ENCODE measurements at places on chromosomes 2 and 18. TPM values are rescaled to one million over a fixed set of nuclear protein-coding genes. Genes with fewer than 3 reads are reported as not detected.

- DNase-seq = peak; percentile 69
These were observed 68.5 kb downstream of the NCOA1 start for GRCh38 chr2:24559473-24560113.

DNA sequence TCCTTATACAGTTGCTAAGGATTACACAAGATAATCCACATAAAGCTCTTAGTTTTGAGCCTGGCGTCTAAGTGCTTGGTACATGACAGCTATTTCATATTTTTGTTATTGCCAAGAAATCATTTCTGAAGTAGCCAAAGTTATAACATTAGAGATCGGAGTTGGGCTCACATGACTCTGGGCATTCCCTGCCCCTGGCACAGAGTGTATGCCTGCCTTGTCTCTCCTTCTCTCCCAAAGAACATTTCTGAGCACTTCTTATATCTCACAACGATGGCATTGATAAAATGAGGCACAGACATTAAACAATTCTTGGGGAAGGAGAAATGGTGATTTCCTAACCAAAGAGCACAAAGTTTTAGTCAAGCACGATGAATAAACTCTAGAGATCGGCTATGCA, 87.7 kb upstream of the DDX18 start:
- no peak for DNase-seq

- DNase-seq = peak; percentile 61
These were observed 218.1 kb downstream of the WDR7 start for GRCh38 chr18:56869189-56869777.

DNA sequence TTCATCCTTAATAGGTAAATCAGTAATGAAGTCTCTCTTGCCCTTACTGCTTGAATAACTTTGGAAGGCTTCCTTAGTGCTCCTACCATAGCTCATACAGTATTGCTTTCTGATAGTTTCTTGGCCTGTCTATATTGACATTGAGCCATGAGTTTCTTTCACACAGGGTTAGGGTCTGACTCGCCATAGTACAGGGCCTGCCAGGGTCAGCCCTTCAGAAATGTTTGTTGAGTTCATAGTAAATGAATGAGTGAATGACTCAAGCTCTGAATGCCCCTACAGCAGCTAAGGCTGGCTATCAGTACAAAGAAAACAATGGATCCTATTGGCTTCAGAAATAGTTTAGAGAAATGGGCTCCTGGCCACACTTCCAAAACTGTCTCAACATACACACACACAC, 65.0 kb upstream of the LRATD1 start:
- no peak for DNase-seq

GRCh38 chr2:27636766-27637165, 7.9 kb downstream of the GPN1 start:
- DNase-seq = no peak

Gene ZSWIM2
- not detected for total RNA-seq

DNA sequence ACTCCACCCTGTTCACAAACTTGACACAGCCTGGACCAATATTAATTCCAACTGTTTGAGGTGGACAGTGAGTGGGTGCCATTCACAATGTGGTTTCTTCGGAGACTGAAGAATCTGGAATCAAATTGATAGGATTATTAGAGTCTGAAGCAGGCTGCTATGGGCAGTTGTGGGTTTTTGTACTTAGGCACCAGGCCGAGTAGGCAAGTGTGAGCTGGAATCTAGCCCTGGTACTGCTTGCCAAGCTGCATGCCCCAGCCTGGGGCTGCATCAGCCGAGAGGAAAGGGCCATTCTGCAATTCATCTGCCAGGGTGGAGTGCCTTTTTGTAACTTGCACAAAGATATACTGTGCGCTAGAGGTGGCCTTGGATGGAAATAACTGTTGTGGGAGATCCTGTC, 654.7 kb upstream of the FANCL start:
- DNase-seq = no peak

DNA sequence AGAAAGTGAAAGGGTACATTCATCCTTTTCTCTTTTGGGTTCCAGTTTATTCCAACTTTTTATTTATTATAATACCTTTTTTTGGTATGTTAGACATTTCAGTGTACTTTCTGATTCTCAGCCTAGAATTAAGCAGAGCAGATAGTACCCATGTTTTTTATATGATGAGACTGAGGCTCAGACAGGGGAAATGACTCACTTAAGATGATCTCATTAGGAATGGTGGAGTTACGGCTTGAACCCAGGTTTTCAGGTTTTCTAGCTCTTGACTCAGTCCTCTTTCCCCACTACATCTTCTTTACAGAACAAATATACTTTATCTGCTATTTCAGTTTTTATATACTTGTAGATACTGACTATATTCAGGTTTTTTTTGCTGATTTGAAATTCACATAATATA, 51.7 kb upstream of the OTX1 start:
- peak; percentile 7 for DNase-seq

DNA sequence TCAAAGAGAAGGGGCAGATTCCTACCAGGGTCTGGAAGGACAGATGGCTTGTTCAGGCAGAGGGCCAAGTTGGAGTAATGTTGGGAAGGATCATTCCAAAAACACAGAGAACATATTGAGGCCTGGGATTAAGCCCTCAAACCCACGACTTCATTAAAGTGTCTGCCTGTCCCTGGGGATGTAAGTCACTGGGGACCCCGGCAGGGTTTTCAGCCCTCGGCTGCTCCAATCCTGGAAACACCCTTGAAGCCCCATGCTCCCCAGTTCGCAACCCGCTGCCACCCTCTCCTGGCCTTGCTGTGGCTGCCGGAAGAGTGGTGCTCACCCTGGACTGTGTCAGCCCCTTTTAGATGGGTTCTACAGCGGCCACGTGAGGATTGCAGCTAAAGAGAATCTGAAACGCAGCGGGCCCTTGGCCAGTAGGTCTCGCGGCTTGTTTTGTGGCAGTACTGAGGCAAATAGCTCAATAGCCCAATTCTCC, 79.9 kb downstream of the EPAS1 start:
- DNase-seq = no peak

Gene TCF23
- not detected for total RNA-seq

Gene CDKL4
- 0.87 TPM for total RNA-seq

DNA sequence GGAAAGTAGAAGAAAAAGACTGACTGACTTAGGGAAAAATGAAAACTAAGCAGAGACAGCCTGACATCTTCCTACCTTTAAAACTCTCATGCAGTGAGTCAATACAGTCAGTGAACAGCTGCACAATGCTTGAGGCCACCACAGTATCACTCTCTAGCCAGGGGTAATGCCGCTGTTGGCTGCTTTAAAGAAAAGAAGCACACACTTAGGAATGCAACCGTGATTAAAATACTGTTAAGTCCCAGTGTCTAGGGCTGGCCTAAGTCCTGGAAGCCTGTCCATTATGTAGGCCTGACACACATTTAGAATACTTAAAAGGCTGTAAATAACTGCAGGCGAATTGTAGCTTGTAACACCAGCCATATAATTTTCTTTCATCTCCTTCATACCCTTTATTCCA, 50.7 kb downstream of the SIGLEC15 start:
- DNase-seq = no peak

GRCh38 chr18:31275722-31276463, 42.1 kb upstream of the DSG1 start:
- no peak for DNase-seq

Gene FHL2
- 207 TPM for total RNA-seq

DNA sequence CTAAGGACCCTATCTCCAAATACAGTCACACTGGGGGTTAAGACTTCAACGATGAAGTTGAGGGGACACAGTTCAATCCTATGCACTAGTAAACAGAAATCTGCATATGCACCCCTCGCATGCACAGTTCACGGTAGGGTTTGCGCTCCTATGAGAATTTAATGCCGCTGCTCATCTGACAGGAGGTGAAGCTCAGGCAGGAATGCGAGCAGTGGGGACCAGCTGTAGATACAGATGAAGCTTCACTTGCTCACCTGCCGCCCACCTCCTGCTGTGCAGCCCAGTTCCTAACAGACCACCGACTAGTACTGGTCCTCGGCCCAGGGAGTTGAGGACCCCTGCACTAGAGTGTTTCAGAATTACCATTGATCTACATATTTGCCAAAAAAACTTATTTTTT, 40.0 kb upstream of the FAHD2A start:
- DNase-seq = no peak

DNA sequence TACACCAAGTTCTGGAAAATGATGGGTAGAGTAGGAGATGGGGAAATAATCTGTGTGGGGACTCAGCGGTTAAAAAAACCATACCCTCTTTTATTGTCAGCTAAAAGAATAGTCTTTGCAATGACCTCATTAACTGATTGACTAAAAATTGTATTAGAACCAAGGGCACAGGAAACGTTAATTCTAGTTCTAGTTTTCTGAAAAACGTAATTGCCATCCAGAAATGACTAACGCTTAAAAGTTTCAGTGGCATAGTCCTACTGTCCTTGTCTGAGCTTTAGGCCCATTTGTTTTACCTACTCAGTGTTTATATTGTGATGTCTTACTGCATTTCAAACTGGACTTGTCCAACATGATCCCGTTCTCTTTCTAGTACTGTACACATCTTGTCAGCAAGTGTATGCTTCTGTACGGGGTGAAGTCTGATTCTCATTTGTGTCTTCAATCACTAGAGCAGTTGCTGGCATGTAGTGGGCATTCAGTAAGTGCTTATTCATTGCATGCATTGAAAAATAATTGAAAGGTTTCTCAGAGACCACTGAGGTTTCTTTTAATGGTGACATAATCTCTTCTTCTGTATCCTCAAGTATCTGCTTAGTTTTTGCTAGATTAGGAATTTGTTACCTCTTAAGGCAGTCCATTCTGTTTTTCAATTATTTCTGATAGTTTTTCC, 81.5 kb downstream of the ZNF407 start:
- DNase-seq = no peak

GRCh38 chr2:47310801-47311560, 92.0 kb upstream of the MSH2 start:
- no peak for DNase-seq

Gene SMYD5
- 23.4 TPM for total RNA-seq
